NCI-H1417 treated with DMSO at 0.1 percent for 48 hours (cell line): ENCODE measurements at places on chromosomes 1 and 21.

DNA sequence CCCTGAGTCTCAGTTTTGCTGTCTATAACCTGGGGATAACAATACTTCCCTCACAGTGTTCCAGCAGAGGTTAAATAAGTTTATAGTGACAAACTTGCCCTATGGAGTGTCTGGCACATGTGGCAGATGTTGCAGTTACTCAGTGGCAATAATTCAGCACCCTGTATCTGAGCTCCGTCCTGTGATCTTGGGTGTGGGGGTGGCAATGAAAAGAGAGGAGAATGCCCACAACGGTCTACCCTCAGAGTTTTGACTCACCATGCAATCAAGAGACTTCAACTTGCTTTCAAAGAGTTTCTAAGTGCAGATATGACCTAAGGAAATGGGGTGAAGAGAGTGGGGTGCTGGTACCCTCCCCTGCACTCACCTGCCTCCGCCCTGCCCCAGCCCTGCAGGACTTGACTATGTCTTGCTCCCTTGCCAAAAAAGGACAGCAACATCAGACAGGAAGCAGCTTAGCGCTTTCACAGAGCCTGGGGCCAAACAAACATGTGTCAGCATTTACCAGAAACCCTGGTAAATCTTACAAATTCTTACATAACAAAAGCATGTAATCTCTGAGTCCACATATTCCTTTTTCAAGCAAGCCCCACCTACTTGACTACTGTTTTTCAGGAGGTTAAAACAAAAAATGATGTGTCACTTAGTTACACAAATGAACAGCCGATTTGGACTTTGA is 185.1 kb upstream of the CAMK1G start:
- no peak for DNase-seq

DNA sequence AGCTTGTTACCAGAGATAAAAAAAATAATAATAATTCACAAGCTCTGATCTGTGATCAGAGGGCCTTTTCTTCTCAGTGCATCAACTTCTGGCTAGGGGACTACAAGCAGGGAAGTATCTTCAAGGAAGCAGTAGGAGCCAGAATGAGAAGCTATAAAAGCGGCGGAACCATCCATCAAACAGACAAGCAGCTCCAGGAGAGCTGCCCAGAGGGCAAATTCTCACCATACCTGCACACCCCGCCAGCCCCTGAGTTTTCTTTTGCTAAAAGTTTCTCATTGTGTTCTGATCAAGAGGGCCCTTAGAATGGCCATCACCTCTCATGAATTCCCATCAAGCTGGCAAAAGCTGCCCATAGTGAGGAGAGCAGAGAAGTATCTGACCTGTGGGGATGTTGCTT is 99.4 kb downstream of the SMYD2 start:
- DNase-seq = no peak

DNA sequence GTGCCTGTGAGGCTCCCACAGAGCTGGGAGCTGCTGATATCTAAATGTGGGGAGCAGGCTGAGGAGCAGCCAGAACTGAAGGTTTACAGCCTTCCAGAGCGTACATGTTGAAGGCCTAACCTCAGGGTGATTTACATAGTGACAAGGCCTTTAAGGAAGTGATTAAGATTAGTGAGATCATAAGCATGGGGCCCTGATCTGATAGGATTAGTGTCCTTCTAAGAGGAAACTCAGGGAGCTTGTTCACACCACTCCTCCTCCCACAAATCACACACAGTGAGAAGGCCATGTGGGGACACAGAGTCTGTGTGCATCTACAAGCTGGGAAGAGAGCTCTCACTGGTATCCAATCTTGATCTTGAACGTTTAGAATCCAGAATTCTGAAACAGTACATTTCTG is 92.3 kb upstream of the NBPF6 start:
- no peak for DNase-seq

DNA sequence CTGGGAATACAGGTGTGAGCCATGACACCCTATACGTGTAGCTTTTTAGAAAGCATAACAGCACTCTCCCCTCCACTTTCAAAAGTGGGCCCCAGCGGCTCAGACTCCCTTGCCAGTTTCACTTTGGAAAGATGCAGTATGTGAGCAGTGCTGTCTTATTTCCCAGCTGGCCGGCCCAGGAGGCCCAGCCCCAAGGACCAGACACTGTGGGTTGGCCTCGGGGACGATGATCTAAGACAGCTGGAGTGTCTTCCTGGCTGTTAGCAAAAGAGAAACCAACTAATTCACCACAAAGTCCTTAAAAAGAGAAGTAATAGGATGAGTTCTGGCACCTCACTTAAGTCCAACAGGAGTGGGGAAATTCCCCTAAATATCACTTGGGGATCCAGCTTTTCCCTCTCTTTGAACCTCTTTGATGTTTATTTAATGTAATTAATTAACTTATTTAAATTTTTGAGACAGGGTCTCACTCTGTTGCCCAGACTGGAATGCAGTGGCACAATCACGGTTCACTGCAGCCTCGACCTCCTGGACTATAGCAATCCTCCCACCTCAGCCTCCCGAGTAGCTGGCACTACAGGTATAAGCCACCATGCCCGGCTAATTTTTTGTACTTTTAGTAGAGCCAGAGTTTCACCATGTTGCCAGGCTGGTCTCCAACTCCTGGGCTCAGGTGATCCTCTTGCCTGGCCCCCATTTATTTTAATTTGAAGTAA is 17.6 kb upstream of the CLIC4 start:
- no peak for DNase-seq

DNA sequence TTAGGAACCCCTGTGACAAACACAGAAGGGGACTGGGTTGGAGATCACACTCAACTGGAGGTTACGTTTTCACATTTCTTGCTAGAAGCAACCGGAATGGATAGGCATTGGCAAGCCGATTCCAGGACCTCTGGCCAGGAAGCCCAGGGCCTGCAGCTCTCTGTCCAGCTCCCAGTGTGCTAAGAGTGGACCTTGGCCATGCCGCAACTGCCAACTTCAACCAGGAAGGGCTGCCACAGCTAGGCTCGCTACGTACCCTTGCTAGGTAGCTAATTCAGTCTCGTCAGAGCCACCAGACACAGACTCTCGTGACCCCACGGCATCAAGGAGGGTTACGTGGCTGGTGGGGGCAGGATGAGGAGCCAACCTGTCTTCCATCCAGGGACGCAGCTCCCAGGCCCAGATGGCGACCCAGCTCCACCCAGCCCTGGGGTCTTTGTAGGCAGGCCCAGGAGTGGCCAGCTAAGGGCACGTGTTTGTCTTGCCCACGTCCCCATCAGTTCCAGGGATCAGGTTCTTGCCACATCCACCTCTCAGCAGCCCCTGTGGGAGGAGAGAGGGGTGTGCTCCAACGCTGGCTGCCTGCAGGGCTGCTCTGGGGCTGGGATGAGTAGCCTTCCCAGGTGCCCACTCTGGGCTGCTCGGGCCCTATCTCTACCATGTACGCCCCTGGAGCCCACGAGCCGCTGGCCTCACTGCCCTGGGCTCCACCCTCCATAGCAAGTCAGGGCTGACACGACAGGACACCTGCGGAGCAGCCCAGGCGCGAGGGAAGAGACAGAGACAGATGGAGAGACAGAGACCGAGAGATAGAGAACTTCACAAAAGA is 39.2 kb downstream of the UBE2G2 start:
- no peak for DNase-seq

DNA sequence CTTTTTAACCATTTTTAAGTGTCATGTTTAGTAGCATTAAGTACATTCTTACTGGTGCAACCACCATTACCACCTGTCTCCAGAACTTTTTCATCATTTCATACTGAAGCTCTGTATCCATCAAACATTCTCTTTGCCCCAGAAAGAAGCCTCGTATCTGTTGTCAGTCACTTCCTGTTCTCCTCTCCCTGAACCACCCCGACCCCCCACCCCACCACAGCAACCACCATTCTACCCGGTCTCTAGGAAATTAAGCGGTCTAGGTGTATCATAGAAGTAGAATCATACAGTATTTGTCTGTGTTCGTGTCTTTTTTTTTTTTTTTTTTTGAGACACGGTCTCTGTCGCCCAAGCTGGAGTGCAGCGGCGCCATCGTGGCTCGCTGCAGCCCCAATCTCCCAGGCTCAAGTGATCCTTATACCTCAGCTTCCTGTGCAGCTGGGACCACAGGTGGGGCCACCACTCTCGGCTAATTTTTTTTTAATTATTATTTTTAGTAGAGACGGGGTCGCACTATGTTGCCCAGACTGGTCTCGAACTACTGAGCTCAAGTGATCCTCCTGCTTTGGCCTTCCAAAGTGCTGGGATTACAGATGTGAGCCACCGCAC is 23.7 kb upstream of the EPHA8 start:
- no peak for DNase-seq

GRCh38 chr1:178940068-178940765 is 69.3 kb upstream of the ANGPTL1 start:
- DNase-seq = no peak

- DNase-seq = no peak
Observed at GRCh38 chr1:153683854-153684253, 5.4 kb downstream of the NPR1 start.

DNA sequence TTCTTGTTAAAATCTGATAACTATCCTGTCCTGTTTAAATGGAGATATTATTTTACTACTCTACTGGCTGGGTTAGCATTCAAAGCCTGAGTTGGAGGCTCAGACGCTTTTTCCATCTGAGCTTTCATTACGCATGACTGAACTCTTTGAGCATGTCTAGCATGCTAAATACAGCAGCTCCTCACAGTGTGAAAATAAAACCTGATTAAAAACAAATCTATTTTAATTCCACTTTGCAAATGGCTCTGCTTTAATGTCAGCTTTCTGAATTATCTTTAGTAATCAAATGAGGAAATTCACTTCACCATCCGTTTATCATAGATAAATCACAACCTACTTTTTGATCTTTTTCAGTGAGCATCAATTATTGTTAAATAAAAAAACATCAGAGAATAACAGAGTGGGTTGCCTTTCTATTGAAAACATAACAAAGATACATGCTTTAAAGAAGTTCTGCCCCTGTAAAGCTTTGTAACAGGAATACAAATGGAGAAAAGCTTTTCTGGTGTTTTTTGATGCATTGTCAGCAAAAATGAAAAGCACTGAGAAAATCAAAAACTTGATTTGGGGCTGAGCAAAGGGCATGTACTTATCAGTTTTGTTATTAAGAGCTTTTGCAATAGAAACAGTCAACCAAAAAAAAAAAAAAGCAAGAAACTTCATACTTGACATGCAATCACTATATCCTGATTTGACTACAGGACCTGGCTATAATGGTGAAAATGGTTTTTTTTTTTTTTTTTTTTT is 3.5 kb upstream of the SPEN start:
- no peak for DNase-seq

- peak; percentile 19 for DNase-seq
Observed at GRCh38 chr1:185316163-185317033, 645 bp downstream of the IVNS1ABP start.

GRCh38 chr1:22530715-22531114 is 32.6 kb upstream of the EPHA8 start:
- no peak for DNase-seq

DNA sequence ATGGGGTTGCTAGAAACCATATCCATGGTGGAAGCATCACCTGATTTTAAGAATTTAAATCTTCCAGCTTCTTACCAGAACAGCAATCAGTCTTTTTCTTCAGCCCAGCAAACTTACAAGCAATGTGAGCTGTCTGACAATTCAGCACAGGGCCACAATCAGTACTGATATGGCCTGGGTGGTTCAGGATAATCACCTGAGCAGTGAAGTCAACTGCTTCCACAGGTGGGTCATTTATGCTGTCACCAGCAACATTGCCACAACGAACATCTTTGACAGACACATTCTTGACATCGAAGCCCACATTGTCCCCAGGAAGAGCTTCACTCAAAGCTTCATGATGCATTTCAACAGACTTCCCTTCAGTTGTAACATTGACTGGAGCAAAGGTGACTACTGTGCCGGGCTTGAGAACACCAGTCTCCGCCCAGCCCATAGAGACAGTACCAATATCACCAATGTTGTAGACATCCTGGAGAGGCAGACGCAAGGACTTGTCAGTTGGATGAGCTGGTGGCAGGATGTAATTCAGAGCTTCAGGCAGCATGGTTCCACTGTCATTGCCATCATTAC is 74.8 kb downstream of the SERINC2 start:
- no peak for DNase-seq

- no peak for DNase-seq
Observed at GRCh38 chr21:17422931-17423330, 89.9 kb upstream of the CXADR start.

- peak; percentile 44 for DNase-seq
Observed at GRCh38 chr1:178146436-178146835, 52.5 kb downstream of the RASAL2 start.

- DNase-seq = no peak
Observed at GRCh38 chr1:52096216-52096615, 40.1 kb downstream of the BTF3L4 start.

DNA sequence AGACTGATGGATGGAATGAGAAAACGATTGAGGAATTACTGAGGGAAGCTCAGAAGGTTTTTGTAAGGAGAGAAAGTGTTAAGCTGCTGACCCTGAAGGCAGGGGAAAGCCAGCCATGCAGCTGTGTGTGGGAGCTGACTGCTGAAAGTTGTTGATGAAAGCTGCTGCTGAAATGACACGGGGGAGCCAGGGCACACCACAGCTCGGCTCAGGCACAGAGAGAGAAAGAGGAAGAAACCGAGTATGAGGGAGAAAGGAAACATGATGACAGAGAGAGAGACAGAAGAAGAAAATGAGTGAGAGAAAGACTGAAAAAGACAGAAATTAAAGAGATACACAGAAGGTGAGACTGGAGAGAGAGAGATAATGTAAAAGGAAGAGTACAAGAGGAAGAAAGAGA is 115.5 kb downstream of the LRRC53 start:
- no peak for DNase-seq

GRCh38 chr1:14362331-14362730 is 236.2 kb upstream of the KAZN start:
- no peak for DNase-seq

DNA sequence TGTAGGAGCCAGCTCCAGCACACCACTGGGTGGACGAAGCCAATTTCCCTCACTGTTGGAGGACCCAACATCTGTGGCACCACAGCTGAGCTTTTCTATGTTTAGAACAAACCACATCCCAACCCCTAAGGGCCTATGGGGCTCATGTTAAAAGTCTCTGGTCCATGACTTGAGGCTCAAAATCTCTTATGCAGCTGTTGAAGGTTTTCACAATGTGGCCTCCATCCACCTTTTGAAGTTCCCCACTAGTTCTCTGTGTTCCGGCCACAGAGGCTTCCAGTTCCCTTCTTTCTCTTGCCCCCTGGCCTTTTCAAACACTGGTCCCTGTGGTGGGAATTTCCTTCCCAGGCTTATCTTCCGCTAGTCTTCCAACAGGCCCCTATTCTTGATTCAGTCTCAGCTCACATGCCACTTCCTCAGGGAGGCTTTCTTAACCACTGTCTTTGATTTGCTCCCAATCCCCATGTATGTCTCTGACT is 3.9 kb upstream of the IFNLR1 start:
- DNase-seq = no peak

GRCh38 chr21:43323244-43324005 is 103.5 kb downstream of the SIK1 start:
- no peak for DNase-seq

- DNase-seq = no peak
Observed at GRCh38 chr1:79304131-79304530, 297.6 kb upstream of the ADGRL4 start.

- DNase-seq = no peak
Observed at GRCh38 chr21:42003051-42003461, 7.1 kb downstream of the ZBTB21 start.

- no peak for DNase-seq
Observed at GRCh38 chr21:21236996-21237395, 238.8 kb downstream of the NCAM2 start.

GRCh38 chr1:118206966-118207365 is 21.9 kb upstream of the SPAG17 start:
- DNase-seq = no peak
